ENCODE measurements at places on chromosomes 1 and 21.

GRCh38 chr1:10841118-10841517 lies 44.7 kb upstream of the CASZ1 start:
- DNase-seq: no peak

GRCh38 chr1:151373196-151373595 lies 691 bp upstream of the SELENBP1 start:
- no peak for DNase-seq

- no peak for DNase-seq
Measured at GRCh38 chr1:247104965-247105364, 809 bp upstream of the ZNF669 start.

DNA sequence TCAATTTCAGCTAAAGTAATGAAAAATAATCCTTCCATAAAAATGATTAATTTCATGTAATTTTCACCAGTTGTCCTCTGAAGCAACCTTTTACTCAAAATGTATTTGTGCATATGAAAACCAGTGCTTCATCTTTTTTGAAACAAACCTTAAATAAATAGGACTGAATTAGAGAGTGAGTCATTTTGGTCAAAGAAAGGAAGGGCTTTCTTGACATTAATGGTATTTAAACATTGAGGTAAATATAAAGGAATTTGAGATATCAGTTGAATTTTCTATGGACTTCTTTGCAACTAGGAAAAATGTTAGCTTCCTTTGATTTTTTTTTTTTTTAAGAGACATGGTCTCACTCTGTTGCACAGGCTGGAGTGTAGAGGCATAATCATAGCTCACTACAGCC lies 38.7 kb downstream of the SNX7 start:
- DNase-seq: no peak

DNA sequence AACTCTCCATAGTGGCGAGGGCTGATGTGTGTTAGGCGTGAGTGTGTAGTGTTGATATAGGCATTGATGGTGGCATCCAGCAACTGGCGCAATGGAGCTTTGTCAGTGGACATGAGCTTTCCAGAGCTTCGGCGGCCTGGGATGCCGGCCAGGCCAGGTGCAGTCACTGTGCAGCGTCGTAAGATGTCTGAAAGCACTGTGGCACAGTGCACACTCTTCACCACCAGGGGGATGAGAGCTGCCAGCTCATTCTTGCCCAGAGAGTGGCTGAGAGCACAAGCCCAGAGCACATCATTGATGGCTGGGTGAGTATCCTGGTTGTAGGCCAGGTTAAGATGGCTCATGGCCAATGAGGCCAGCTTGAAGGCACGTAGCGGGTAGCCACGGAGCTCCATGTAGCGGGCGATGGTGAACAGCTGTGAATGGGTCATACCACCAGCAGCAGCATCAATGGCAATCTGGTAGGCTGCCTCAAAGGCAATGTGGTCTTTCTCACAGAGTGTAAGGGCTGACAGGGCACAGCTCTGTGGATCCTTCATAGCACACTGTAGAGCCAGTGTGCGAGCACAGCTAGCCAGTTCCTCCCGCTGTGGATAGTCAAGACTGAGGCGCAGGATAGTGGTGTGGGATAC lies 6.7 kb downstream of the UROD start:
- DNase-seq: peak; percentile 54

DNA sequence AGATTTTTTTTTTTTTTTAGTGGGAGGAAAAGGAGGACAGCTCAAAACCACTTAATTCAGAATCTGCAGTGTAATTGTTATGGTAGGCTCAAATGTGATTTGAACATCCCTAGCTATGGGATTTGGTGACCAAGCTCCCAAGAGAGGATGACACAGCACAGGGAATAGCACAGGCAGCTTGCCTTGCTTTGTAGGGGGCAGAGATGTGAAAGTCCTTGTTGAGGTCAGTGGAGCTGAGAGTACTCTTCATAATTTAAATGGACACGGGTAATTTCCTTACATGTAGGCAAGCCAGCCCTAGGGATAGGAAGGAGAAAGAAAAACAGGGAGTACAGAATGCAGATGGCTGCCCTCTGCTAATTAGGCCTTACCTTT lies 3.2 kb upstream of the UCK2 start:
- DNase-seq: no peak

DNA sequence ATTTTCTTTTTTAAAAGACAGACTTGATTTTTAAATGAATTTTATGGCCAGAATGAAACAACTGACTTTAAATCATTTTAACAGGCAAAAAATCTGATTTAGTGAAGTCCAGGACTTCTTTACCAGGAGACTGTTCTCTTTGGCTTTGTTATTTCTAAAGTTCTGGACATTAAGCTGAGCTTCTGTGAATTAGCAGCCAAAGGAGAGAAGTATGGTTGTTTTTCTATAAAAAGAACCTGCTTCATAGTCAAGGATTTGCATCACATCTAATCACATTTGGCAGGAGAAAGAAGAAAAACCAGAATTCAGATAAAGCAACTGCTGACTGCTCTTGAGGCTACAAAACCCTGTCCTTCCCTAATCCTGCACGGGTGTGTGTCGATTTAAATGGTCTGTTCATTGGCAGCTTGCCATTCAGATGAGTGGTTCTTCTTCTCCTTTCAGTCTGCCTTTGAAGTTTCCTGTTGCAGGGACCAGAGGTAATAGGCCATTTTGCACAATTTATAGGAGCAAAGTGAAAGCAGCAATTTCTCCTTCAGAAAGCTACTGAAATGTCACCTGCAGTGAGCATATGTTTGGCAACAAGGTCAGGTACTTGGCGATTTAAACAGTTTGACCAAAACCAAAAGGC lies 215.4 kb downstream of the OLFM3 start:
- no peak for DNase-seq

DNA sequence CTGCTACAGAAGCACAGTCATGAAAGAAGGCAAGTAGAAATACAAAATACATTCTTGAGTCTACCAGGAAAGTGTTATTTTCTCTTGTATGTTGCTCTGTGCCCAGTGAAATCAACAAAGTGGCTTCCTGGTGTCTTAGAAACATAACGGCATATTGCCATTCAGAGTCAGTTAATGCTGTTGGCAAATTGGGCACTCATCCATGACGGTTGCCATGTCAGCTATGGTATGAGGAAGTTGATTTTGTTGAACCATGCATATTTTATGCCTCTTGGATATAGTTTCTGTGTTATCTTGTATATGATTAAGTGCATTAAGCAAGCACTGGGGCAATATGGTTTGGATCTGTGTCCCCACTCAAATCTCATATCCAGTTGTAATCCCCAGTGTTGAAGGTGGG lies 153.1 kb upstream of the CXADR start:
- DNase-seq: no peak

GRCh38 chr1:156612666-156613065 lies 6.5 kb upstream of the HAPLN2 start:
- no peak for DNase-seq

- DNase-seq: no peak
Measured at GRCh38 chr1:116824631-116825206, 70.5 kb downstream of the CD2 start.

DNA sequence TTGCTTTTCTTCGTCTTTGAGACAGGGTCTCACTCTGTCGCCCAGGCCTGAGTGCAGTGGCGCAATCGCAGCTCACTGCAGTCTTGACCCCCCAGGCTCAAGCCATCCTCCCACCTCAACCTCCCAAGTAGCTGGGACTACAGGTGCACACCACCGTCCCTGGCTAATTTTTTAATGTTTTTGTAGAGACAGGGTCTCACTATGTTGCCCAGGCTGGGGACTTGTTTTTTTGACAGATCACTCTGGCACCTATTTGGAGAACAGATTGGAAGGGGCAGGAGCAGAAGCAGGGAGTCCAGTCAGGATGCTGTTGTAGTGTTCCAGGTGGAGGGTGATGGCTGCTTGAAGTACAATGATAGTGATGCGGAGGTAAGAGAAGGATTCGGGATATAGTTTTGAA lies 12.7 kb upstream of the KDM4A start:
- no peak for DNase-seq

GRCh38 chr1:223772771-223773160 lies 60.4 kb downstream of the CAPN2 start:
- DNase-seq: no peak

DNA sequence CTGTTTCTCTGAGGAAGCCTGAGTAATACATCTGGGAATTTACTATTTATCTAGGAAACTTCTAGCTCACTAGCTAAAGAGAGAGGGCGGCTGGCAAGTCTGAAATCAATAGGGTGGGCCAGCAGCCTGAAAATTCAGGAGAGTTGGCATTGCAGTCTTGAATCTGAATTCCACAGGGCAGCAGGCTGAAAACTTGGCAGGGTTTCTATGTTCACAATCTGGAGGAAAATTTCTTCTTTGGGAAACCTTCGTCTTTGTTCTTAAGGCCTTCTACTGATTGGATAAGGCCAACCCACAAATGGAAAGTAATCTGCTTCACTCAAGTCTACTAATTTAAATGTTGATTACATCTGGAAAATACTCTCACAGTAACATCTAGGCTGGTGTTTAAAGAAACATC lies 101.0 kb upstream of the COG2 start:
- no peak for DNase-seq

- DNase-seq: no peak
Measured at GRCh38 chr1:9633493-9633892, 18.0 kb upstream of the PIK3CD start.

DNA sequence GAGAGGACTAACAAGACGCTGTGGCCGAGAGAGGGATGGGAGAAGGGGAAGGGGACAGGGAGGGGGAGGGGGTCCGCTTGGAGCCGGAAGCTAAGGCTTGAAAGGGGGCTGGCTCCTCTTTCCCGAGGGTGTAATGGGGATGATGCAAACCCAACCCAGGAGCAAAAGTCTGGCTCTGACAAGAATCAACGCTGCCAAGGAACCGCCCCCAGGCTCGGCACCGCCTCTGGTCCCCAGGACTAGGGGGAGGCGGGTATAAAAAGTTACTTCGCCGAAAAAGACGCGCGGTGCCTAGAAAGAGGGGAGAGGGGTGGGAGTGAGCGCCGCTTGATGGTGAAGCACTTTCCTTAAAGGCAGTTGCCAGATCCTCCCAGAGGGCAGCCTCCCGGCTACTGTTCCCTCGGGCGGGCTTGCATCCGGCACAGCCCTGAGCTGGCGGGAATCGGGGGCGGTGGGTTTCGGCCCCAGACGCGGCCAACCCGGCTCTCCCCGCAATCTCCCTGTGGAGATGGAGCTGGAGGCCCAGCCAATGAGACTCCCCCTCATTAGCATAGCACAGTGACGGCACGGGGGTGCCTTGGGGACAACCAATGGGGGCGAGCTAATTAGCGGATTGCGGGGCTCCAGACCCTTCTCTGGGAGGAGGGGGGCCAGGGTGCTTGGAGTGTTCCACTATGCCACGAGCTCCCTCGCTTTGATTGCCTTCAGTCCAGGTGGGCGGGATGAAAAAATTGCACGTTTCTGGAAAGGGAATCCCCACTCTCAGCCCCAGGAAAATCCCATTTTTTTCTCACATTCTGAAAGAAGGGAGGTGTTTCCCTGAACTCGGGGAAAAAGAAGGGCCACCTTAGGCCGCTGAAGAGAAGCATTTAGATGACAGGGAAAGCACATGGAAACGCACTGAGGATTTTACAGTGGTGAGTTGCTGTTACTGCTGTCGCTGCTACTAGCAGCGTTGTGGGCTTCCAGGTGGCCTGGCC lies at the start of gene KCNT2:
TSS of gene KCNT2 (minus strand) at position 51 of the 980 bp plus-strand sequence. CDS start 131 bp downstream, outside the sequence.
- no peak for DNase-seq

GRCh38 chr21:43599728-43600127 lies 59.6 kb downstream of the HSF2BP start:
- DNase-seq: no peak

DNA sequence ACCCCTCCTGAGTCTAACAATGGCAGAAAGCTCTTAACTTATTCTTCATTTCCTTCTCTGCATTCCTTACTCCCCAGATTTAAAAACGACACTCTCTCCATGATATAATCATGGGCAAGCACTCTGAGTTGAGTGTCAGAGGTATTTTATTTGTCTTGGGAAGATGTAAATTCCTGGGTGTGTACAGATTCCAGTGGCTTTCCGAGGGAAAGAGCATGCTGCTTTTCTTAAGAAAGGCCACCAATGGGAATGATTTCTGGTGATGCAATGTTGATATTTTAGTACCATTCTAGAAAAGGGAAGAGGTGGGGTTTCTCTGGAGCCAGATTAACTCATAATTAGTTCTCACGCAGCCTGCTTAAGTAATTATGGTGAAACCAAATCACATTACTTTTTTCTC lies 47.8 kb upstream of the BTG3 start:
- DNase-seq: no peak

DNA sequence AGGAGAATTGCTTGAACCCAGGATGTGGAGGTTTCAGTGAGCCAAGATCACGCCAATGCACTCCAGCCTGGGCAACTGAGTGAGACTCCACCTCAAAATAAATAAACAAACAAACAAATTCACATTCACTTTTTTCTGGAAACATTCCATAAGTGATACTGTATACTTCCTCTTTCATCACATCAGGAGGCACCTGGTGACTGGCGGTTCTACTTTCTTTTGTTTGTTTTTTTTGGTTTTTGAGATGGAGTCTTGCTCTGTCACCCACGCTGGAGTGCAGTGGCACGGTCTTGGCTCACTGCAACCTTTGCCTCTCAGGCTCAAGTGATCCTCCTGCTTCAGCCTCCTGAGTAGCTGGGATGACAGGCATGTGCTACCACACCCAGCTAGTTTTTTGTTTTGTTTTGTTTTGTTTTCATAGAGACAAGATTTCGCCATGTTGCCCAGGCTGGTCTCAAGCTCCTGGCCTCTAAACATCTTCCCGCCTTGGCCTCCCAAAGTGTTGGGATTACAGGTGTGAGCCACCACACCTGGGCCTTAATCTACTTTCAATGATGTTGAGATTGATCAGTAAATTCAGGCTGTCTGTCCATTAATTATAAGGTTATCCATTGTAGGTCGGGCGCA lies 10.7 kb downstream of the HAPLN2 start:
- no peak for DNase-seq

- DNase-seq: no peak
Measured at GRCh38 chr1:14835725-14836124, 237.2 kb downstream of the KAZN start.

- DNase-seq: no peak
Measured at GRCh38 chr1:204650911-204651570, 34.5 kb downstream of the LRRN2 start.

- no peak for DNase-seq
Measured at GRCh38 chr1:20190256-20191160, 4.2 kb upstream of the PLA2G2C start.
